ENCODE measurements at places on chromosomes 5 and 9.

DNA sequence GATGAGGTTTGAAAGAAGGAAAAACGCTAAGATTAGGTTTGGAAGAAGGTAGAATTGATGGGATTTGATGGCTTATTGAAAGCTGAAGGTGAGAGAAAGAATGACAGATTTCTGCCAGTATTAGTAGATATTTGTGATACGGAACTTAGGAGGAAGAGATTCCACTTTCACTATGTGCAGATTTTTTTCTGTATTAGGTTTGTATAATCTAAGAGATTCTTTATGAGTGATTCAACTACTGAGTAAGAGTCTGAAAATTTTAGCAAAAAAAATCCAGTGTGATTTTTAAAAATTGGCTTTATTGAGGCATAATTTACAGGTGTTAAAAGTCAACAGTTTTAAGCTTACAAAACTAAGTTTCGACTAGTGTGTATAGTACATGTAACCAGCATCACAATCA is 54.1 kb downstream of the AP3S1 start:
- no peak for DNase-seq

GRCh38 chr5:1763960-1764605 is 35.6 kb downstream of the MRPL36 start:
- no peak for DNase-seq

DNA sequence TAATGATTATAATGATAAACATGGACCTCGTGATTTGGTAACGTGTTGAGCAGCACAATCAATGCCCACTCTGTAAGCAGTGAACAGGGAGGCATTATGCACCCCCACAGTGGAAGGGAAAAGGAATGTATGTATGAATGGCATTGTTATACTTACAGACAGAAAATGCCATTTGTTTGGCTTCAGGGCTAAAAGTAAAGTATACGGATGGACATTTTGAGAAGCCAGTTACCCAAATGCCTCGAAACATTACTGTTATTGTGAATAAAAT is 260.2 kb upstream of the PPP1R2B start:
- DNase-seq, result no peak

DNA sequence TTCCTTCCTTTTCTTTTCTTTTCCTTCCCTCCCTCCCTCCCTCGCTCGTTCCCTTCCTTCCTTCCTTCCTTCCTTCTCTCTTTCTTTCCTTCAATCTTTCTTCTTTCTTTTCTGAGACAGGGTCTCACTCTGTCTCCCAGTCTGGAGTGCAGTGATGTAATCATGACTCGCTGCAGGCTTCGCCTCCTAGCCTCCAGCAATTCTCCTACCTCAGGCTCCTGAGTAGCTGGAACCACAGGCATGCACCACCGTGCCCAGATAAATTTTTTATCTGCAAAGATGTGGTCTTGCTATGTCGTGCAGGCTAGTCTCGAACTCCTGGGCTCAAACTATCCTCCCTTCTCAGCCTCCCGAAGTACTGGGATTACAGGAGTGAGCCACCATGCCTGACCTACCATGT is 81.4 kb downstream of the SPATA31C2 start:
- no peak for DNase-seq

DNA sequence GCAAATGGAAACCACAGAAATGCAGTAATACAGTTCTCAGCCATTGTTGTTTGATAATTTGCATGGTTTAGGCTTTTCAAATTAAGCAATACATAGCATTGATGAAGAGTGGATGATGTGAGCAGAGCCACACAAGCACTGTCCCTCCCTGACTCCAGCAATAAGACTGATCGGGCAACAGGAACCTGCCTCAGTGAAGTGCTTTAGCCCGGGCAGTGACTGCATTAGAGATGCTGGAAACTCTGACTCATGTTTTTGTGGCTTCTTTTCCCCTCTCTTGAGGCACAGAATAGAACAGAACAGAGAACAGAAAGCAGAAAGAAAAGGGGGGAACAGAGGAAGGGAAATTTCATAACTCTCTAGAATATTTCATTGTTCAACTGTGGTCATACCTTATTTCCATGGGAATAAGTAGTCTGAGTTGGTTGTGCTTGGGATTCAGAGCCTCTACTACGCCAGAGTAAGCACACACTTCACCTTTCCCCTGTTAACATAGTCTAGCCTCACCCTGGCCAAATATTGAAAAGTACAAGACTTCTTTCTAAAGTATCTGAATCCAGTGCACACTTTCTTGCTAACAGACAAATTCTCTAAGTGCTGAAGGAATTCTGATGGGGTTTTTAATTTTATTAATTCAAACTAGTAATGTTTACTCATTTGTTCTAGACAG is 164.8 kb upstream of the VCAN start:
- no peak for DNase-seq

GRCh38 chr9:75892216-75892911 is 1.9 kb downstream of the PCSK5 start:
- DNase-seq, result no peak

- no peak for DNase-seq
Observed at GRCh38 chr9:78821126-78821822, 524.3 kb downstream of the PSAT1 start.

- no peak for DNase-seq
Observed at GRCh38 chr5:72459089-72459661, 48.0 kb downstream of the ZNF366 start.

DNA sequence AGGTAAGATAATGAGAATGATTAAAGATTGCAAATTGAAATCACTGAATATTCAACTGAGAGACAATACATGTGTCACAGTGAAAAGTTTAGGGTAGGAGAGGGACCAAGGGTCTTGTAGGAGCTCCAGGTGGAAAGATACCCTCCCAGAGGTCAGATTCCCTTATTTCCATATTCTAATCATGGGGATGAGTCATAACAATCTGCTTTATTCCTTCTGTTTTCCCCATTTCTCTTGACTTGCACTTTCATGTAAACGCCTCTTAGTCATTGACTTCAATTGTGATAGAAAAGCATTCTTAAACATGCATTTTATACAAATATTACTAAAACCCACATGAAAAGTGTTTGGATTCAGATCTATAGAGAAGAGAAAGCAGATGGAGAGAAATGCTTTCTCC is 81.3 kb upstream of the CTSL start:
- DNase-seq, result no peak

- no peak for DNase-seq
Observed at GRCh38 chr5:136195971-136196820, 3.2 kb upstream of the SMIM32 start.

- no peak for DNase-seq
Observed at GRCh38 chr5:56616454-56617160, 198.7 kb upstream of the MAP3K1 start.

DNA sequence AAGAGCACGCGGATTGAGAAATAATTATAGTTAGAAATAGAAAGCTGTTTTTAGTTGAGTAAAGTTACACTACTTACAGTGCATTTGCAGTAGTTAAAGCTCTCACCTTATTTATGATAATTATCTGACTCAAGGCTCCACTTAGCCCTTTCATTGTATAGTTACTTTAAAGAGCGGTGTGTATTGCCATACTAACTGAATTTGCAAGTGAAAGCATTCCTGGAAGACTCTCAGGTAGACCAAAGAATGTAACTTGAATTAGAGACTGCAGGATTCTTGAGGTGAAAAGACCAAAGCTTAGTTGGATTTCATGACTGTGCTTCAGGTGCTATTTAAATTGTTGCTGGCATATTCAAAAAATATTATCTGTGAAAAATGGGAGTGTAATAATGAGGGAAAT is 4.2 kb upstream of the RASA1 start:
- no peak for DNase-seq

DNA sequence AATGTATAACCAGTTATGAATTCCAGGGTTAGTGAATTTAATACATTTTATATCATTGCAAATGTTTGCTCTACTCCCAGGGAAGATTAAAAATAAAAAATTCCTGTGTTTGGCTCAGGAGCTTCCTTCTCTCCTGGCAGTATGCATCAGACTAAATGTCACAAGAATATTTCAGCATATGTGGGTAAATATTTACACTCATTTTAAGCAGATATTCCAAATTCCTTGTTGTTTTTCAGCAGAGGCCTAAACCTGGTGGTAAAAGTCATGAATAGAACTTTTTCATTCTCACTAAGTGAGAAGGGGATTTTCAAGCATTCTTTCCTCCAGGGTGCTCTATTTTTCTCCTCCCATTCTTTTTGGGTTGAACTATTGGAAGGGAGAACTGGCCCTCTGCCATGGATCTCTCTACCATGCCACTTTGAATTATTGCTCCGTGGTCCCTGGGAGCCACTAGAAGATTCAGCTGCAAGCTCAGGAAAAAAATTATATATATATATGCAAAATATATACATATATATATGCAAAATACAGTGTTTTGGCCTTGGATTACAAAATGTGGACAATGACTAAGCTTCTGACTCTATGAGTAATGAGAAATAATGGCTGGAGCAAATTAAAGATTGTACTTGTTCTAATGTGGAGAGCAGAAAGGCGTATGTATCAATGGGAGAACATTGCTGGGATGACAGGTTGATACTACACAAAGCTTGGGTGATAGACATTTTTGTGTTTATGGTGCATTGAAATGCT is 180.6 kb upstream of the PAPPA start:
- no peak for DNase-seq

DNA sequence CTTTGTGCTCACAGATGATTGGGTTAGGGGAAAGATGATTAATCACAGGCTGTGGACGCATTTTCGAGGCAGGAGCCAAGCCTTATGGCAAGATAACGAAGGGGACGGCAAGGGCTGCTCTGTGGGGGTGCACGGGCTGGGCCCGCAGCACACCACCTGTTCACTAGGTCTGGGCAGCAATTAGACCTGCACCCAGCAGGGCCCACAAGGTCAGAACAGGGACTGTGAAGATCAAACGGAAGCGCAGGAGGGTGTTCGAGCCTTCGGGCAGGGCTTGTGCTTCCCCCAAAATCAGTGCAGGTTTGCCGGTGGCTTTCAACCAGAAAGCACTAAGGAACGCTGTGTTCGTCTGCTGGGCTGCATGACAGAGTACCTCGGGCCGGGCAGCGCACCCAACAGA is 73.7 kb downstream of the UBE2QL1 start:
- DNase-seq, result no peak

DNA sequence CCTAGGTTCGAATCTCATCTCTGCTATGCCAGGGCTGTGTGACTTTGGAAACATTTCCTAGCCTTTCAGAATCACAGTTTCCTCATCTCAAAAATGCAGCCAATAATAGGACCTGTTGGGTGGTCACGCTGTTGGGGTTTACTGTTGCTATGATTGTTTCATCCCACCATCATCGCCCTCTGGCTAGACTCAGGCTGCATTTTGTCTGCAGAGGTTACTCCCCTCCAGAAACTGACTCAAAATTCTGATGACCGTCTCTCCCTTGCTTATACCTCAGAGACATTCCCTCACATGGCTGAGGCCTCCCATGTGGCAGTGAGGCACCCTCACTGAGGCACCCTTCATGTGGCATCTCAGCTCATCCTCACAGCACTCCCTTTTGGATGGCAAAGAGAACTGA is 61.6 kb downstream of the COL27A1 start:
- no peak for DNase-seq

- DNase-seq, result no peak
Observed at GRCh38 chr5:64939772-64940510, 171.2 kb downstream of the CWC27 start.

DNA sequence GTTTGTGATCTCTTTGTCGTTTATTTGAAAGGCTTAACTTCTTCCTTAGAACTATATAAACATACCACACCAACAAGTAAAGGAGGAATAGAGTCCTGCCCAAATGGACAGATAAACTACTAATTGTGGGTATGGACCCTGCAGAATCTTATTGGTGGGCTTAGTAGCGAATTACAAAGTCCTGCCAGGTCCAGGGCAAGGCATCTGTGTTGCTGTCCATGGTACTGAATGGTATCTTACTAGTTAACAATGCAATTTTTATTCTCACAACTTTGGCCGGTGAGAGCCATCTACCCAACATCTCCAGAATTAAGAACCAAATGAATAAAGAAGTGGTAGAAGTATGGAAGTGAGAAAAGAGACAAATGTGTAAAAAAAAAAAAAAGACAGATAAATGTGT is 1782.4 kb upstream of the WWC1 start:
- DNase-seq, result no peak

- no peak for DNase-seq
Observed at GRCh38 chr5:27845248-27845647, 806.9 kb upstream of the CDH9 start.

All from stimulated activated CD8-positive, alpha-beta memory T cell treated with anti-CD3 and anti-CD28 coated beads, Interleukin-2, amount 100 ng/mL, for 1 hour (primary cell).